CD4-positive, alpha-beta T cell treated with Interleukin-4 for 1 hour (primary cell): ENCODE measurements at places on chromosomes 3 and 15.

DNA sequence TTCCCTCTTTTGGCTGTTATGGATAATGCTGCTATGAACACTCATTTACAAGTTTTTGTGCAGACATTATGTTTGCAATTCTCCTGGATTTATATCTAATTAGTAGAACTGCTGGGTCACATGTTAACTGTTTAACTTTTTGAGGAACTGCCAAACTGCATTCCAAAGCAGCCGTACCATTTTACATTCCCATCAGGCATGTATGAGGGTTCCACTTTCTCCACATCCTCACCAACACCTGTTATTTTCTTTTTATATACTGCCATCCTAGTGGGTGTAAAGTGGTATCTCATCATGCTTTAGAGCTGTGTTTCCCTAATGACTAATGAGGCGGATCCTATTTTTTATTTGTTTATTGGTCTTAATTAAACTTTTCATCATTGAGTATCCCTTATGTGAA is 9.2 kb downstream of the KPNA4 start:
- DNase-seq, result no peak

GRCh38 chr3:178498871-178499270 is 37.4 kb upstream of the KCNMB2 start:
- no peak for DNase-seq

- DNase-seq, result no peak
Measured at GRCh38 chr3:73605412-73605811, 19.3 kb downstream of the PDZRN3 start.

- no peak for DNase-seq
Measured at GRCh38 chr15:25947323-25948314, 84.5 kb upstream of the ATP10A start.
